ENCODE measurements at places on chromosomes 2 and 18.

DNA sequence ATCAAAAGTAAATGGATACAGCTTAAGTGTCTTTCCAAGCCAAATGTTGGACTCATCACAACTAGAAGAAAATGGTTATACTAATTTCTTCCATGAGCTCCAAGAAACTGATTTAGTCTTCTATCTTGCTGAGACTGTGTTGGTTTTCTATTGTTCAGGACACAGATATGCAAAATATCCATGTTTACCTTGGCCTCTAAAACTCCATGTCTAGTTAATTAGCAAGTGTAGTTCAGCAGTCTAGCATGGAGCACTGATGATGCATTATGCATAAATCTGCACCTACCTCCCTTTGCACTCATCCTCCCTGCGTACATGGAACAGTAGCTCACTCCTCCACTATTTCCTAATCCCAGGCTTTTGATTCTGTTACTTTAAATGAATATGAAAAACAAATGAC is 731.4 kb upstream of the CHAC2 start:
- DNase-seq = no peak

GRCh38 chr2:71995067-71995665 is 152.5 kb downstream of the CYP26B1 start:
- no peak for DNase-seq

DNA sequence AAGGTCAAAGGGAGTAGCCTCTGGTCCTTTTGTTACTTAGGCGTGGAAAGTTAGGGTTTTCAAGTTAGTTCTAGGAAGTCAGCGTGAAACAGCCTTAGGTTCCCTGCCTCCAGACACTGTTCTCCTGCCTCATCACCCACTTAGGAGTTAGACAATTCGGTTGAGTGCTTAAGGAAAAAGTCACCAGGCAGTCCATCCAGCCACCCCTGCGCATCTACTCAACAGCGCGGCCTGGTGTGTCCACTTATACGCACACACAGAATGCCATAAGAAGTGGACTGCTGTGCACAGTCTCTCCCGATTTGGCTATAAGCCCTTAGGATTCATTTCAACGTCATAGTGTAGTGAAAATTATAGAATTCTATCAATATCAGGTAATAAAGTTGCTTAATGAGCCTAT is 470.8 kb upstream of the TNP1 start:
- no peak for DNase-seq

- no peak for DNase-seq
Measured at GRCh38 chr2:98759827-98760625, 29.1 kb upstream of the MGAT4A start.

GRCh38 chr18:54828281-54828881 is at the start of gene RAB27B:
Gene RAB27B (plus strand): TSS chr18:54828477. CDS start chr18:54877586, 49,109 bp downstream.
- peak; percentile 53 for DNase-seq

- no peak for DNase-seq
Measured at GRCh38 chr2:235934059-235934773, 234.0 kb downstream of the GBX2 start.
